Stimulated activated CD4-positive, alpha-beta T cell treated with anti-CD3 and anti-CD28 coated beads, Interleukin-1b, Interleukin-23, amount 100 ng/mL, for 1 hour (primary cell): ENCODE measurements at places on chromosomes 1 and 21.

DNA sequence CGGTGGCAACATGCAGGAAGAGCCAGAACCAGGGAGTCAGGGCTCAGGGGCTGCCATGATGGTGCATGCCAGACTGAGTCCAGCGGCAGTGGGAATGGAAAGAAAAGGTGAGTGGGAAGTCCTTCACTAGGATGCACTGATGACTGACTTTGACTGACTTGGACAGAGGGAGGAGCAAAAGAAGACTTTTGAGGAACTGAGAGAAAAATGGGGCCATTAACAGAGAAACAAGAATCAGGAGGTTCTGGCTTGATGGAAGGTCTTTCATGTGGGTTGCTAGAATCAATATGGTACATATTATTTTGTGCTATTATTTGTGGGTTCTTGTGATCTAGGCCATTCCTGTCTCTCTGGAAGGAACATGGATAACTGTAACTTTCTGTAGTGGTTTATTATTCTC is 454.6 kb upstream of the PROX1 start:
- DNase-seq = no peak

- DNase-seq = no peak
These were observed 64.6 kb downstream of the RHBG start for GRCh38 chr1:156433602-156434001.

DNA sequence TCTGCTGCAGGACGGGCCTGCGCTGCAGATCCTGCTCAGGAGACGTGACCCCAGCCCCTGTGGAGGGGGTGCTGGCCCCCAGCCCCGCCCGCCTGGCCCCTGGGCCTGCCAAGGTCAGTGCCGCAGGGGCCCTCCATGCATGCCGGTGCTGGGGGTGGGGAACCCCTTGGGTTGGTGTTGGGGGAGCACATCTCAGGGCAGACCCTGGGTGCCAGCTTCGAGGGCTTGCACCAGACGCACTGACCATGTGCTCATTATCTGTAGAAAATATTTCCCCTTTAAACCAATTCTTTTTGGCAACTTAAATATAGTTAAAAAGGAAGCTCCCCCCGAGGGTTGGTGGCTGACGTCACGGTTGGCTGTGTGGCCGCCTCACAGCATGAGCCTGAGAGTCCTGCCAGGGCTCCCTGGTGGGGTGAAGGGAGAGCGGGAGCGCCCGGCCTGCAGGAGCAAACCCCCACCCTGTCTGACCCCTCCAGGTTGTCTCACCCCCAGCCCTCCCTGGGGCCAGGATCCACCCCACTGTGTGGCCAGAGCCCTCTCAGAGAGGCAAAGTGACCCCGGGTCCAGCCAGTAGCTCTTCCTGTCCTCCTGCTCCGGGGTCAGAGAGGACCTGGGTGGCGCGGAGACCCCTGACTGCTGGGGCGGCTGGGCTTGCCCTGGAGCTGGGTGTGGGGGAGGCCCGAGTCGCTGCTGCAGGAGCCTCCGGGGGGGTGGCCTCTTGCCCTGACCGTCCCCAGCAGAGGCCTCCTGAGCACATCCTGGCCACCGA is 5.3 kb upstream of the PFKL start:
- DNase-seq = no peak

DNA sequence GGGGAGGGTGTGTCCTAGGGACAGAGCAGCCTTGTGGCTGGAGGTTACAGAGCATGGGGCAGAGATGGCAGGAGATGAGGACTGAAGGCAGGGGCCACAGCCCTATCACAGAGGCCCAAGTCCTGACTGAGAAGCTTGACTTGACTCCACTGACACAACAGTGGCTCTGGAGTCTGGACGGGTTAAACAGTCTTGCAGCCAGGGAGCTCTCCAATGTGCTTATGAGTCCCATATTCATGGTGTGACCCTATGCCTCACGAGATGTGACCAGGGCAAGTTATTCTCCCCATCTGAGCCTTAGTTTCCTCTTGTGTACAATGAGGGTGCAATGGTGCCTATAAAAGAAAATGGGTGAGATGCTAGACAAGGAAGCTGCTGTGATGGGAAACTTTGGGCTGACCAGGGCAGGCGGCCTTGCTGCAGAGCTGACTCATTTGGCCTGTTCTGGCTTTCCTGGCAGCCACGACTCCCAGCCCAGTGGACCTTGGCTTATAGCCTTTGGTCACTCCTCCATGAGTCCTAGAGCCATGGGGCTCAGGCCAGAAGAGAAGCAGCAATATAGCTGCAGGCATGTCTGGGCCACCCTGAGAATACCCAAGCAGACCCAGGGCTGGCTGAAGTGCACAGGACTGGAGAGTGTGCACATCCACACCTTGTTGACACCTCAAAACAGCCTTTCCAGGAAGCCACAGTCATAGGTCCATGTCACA is 2.8 kb upstream of the TTC22 start:
- no peak for DNase-seq

DNA sequence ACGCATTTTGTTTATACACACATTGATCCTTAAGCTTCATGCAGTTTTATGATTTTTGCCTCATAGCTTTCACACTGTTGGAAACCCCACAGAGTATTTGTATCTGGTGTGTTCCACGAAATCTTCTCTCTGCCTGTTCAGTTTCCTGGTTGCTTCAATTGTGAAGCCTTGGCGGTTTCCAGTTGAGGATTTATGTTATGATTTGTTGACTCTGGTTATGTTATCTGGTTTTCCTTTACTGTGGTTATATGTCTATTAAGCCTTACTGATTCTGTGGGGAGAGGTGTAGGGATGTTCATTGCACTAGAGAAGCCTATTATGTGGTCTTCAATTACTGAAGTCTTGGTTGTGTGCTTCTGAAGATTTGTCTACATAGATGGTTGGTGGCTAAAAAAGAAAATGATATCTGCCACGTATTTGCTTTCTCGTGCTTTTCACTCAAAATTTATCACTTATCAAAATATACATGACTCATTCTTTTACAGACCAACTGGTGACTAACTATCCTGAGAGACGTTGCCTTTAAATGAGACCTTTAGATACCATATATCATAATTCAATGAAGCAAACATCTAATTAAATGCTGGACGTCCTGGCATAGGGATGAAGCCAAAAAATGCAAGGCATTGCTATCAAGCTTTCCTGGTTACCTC is 488.0 kb upstream of the B3GALT2 start:
- DNase-seq = no peak

GRCh38 chr1:186194107-186194756 is 180.8 kb downstream of the TPR start:
- no peak for DNase-seq

DNA sequence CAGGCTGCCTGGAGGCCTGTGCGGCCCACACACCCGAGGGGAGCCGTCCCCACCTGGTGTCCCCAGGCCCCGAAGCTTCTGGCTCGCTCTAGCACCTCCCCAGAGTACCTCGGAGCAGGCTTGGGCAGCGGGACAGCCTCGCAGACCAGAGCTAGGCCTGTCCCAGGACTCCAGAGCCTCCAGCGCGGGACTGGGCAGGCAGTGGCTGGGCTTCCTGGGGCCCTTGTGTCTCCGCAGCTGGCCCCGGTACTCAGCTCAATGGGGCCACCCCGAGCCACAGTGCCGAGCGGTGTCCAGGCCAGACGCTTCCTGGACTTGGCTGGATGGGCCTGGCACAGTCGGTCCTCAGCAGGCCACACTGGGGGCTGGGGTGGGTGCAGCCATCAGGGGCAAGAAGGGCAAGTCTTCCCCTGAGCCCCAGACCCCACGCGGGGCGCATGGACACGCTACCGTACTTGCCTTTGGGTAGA is 4.9 kb downstream of the SCNN1D start:
- no peak for DNase-seq

GRCh38 chr1:19771350-19771749 is 28.4 kb downstream of the TMCO4 start:
- DNase-seq = no peak

DNA sequence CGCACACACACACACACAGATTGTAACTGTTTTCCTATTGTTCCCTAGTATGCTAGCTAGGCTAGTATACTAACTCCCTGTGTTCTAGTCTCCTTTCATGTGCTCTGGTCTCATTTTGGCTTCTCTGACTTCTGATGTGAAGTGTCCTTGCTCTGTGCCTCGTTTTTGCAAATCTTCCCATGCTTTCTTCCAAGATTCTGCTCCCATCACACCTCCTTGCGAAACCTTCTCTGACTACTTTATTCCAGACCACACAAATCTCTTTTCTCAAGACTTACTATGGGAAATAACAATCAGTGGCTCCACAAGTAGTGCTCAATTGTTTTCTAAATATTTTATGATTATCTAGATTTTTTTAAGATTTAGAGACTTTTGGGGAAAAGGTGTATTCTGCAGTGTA is 10.3 kb downstream of the PRRX1 start:
- DNase-seq = no peak

DNA sequence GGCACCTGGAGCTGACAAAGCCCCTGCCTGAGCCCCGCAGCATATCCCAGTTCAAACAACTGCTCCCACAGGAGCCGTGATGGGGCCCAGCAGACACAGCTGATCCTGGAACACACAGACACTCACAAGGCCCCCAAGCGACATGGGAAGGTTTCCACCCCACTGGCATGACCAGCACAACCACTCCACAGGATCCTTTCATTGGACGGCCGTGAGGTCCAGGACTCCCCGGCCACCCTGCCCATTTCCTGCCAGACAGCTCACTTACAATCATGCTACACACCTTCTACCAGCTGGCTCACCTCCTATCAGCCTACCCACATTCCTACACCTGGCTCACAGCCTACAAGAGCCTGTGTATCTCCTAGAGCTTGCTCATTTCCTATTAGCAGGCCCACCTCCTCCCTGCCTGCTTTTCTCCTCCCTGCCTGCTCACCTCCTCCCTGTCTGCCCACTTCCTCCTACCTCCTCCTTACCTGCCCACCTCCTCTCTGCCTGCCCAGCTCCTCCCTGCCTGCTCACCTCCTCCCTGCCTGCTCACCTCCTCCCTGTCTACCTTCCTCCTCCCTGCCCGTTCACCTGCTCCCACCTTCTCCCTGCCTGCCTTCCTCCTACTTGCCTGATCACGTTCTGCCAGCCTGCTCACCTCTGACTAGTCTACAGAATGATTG is 73.9 kb downstream of the MATN1 start:
- DNase-seq = no peak

DNA sequence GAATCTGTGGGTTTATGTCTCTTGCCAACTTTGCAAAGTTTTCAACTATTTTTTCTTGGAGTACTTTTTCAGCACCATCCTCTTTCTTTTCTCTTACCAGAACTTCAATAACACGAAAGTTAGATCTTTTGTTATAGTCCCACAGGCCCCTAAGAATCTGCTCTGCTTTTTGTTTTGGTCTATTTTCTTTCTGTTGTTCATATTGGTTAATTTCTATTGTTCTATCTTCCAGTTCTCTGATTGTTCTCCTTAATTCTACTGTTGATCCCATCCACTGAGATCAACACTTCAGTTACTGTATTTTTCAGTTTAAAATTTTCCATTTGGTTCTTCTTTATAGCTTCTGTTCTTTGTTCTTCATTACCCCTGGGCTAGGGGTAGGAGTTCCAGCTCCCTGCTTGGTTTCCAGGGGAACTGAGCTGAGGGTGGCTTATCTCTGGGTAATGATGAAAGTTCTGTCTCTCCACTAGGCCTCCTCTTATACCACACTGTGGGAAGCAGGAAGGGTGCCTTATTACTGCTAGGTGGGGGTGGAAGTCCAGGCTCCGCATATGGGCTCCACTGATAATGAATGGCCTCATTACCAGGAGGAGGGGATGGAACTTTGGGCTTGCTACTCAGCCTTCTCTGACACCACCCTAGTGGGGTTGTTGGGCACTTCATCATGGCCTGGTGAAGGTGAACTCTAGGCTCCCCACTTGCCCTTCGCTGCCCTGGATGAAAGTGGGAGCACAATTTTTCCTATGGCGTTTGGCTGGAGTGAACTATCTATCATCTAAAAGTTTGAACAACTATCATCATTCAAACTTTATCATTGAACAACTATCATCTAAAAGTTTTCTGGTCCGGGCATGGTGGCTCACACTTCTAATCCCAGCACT is 39.3 kb downstream of the NAV1 start:
- DNase-seq = no peak
